ENCODE measurements at places on chromosomes 16 and 17.

DNA sequence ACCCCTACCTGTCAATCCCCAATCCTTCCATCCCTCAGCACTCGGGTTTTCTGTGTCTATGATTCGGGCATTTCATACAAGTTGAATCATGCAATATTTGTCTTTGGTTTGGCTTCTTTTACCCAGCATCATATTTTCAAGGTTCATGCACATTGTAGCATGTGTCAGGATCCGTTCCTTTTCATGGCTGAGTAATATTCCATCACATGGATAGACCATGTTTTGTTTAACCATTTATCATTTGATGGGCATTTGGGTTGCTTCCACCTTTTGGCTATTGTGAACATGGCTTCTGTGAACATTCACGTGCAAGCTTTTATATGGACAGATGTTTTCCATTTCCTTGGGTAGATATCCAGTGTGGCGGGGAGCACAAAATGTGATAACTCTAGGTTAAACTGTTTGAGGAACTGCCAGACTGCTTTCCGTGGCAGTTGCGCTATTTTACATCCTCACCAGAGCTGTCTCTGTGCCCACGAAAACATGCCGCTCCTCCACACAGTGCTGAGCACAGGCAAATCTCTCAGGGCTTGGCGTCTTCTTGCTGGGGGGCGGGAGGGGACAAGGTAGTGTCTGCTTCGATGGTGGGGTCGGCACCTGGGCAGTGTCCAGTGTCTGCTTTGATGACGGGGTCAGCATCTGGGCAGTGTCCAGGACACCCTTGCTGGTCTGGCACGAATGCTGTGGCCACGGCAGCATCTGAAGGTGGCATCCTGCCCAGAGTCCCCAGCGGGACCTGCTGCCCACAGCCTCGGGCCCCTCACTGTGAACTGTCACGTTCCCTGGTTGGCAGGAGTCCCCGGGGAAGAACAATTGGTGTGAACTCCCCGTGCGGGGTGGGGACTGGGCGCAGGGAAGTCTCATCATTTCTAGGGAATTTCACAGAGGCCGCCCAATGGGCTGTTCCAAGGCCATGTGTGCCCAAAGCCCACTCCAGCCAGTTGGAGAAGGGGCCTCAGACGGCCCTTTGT lies 32.4 kb upstream of the JPH3 start:
- no peak for DNase-seq

GRCh38 chr16:50835358-50836060 lies 93.6 kb downstream of the CYLD start:
- DNase-seq: no peak

GRCh38 chr16:77335652-77336234 lies 99.1 kb downstream of the ADAMTS18 start:
- no peak for DNase-seq

GRCh38 chr17:68603656-68604055 lies 2.5 kb upstream of the FAM20A start:
- no peak for DNase-seq

DNA sequence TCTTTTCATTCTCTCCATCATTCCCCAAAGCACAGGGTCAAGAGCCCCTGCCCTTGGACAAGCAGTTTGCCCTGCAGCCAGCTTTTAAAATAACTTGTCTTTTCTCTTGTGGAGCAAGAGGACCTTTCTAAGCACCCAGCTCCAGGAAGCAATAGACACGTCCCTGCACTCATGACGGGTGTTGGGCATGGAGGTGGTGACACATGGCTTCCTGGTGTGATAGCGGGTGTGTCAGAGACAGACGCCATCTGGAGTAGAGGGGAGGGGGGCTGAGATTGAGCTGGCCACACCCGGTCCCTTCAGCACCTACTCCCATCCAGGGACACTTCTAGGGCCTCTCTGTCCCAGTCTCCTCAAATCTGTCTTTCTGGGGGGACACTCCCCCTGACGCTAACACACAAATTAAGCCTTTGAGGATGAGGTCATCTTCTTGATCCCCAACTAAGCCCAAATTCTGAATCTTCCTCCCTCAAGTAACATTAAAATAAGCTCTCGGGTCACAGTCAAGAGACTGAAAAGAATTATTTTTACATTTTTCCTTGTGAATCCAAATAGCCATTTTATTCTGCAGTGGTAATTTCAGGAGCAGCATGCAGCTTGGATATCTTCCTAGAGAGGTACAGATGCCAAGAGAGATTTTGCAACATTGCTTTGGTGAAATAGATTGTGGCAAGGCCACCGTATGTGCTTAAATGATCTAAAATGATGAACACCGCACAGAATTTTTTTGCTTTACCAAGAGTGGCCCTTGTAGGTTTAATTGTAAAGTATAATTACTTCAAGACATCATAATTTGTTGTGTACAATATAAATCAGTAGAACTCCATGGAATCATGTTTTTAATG lies 216.6 kb upstream of the IRX3 start:
- no peak for DNase-seq

GRCh38 chr17:55437159-55437605 lies 15.5 kb upstream of the MMD start:
- DNase-seq: no peak

DNA sequence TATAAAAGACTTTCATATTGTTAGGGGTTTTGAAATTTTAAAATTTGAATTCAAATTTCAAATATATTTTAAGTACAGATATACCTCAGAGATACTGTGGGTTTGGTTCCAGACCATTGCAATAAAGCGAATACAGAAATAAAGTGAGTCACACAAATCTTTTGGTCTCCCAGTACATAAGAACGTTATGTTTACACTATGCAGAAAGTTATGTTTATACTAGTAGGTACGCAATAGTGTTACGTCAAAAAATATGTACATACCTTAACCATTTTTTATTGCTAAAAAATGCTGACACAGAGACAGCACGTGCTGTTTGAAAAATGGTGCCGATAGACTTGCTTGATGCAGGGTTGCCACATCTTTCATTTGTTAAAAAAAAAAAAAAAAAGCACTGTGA lies 19.7 kb downstream of the NUP88 start:
- no peak for DNase-seq

DNA sequence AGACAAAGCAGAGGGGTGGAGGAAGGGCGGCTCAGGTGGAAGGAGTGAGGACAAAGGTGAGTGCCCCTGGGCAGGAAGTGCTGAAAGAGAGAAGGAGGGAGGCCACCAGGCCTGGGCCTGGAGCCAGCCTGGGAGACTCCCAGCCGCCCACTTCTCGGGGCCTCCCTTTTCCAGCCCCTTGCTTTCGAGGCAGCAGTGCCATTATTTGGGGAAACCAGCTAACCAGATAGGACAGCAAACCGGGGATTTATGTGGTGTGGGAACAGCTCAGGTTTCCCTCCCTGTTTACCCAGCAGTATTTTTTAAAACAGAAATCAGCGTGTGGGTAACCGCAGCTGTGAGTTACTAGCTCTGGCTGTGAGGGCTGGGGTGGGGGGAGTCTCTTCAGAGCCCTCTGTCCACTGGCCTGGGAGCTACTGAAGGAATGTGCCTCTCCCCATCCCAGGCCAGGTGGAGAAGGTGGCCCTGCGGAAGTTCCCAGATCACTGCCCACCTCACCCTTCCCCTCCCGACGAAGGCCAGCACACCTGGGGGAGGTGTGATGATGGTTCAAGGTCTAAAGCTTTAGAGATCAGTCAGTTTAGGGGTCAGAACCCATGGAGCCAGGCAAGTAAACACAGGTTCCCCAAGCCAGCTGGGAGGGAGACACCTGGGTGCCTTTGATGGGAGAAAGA lies 8.4 kb upstream of the MEOX1 start:
- no peak for DNase-seq

GRCh38 chr17:67335245-67335835 lies 31.0 kb downstream of the PSMD12 start:
- DNase-seq: no peak

Data from glomerular endothelial cell (primary cell).